NCI-H526 treated with DMSO at 0.1 percent for 48 hours (cell line): ENCODE measurements at places on chromosomes 16 and 17.

DNA sequence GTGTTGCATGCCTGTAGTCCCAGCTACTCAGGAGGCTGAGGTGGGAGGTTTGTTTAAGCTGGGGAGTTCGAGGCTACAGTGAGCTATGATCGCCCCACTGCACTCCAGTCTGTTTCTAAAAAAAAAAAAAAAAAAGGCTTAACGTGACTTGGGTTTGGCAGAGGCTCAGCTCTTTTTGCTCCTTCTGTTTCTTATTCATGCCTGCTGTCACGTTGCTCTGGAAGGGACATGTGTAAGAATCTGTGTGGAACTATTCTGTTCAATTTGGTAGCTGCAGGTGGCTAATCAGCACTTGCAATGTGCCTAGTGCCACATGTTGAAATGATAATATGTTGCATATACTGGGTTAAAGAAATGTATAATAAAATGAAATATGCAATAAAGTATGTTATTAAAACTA lies 20.9 kb upstream of the SYT17 start:
- DNase-seq = no peak

GRCh38 chr17:66522591-66523272 lies 220.3 kb downstream of the PRKCA start:
- DNase-seq = no peak

GRCh38 chr17:63517825-63518534 lies 5.2 kb upstream of the KCNH6 start:
- no peak for DNase-seq

- no peak for DNase-seq
Observed at GRCh38 chr16:6081320-6081976, 983.9 kb upstream of the EEF2KMT start.

GRCh38 chr17:32903774-32904673 lies 23.9 kb upstream of the TMEM98 start:
- DNase-seq = no peak

GRCh38 chr17:40678902-40679522 lies 14.0 kb upstream of the KRT222 start:
- DNase-seq = no peak

- no peak for DNase-seq
Observed at GRCh38 chr16:6643080-6643686, 689.5 kb upstream of the RBFOX1 start.

GRCh38 chr16:667113-667779 lies 686 bp upstream of the RHOT2 start:
- no peak for DNase-seq

GRCh38 chr17:6461246-6461645 lies 17.0 kb downstream of the PIMREG start:
- no peak for DNase-seq

DNA sequence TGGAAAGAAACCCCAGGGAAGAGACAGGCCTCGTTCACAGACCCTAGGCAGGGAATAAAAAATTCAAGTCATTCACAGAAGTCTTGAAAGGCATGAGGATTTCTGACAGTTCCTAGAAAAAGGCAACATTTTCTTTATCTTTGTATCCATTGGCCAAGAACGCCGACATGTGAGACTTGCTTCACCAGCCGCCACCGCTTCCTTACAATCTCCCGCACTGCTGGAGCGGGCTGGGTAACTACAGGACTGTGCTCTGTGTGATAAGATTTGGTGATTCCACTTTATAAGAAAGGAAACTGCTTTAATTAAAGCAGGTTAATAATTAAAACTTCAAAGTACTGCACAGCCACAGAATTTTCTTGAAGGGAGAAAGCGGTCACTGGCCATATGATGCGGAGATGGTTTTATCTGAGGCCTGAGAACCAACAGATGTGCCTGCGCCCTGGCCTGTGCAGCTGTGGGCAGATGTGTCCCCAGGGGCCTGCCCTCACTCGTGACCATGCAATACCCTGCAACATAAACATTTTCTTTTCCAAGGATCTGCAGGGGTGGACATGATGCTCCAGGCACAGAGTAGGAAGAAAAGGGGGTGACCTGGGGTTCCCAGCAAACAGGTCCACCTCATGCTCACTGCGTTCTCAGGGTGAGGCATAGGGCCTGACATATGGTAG lies 13.0 kb upstream of the LGALS3BP start:
- DNase-seq = no peak

GRCh38 chr17:59807892-59808509 lies 84.7 kb downstream of the TUBD1 start:
- no peak for DNase-seq
